Thyroid gland (tissue), 4 donors: ENCODE measurements at places on chromosomes 2 and 18.
A peak's percentile ranks its signal among the peaks of the same experiment; 100 is the strongest.

- no peak for DNase-seq
Observed at GRCh38 chr18:51091270-51091669, 61.3 kb downstream of the SMAD4 start.

GRCh38 chr18:42157878-42158277 is 202.8 kb downstream of the PIK3C3 start:
- DNase-seq = no peak

DNA sequence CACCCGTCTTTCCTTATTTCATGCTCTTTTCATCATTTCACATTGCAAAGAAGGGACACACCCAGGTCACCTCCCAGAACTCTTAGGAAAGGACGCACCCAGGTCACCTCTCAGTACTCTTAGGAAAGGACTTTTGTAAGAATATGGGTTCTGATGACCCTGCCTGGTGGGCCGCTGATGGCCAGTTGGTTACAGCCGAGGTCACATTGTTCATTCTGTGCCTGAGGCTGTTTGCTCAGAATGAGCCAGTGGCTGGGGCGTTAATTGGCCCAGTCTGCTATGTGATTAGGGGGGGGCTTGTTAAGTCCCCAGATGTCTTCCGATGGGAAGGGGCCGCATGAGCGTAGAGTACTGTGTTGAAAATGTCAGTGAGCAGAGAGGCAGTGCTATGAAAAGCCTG is 9.4 kb downstream of the MLPH start:
- no peak for DNase-seq

DNA sequence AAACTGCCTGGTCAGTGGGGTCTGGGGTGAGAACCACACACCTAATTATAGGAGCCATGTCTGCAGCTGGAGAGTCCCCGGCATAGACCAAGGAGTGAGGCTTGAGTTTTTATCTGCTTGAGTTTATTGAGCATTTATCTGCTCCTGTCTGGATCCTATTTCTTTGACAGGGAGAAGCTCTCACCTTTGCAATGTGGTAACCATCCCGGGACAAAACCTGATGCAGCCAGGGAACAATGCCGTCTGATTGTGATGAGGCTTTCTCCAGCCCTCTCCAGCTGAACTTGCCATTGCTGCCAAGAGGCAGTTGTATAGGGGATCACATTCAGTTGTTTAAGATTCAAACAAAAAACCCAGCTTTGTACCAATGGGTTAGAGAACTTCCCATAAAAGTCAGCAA is 324.4 kb downstream of the TSN start:
- no peak for DNase-seq

DNA sequence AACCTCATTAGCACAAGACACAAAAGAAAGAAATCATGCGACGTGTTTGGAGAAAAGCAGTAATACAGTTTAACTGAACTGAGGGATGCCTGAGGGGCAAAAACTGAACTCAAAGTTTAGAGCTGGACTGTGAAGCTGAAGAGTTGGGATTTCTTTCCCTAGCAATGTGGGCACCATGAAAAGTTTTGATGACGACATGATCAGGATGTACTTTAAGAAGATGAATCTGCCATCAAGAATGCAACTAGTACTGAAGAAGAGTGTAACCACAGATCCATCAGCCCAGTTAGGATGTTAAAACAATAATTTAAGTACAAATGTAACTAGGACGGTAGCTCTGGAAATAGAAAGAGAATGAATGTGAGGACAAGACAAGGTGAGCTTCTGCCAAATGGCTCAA is 196.2 kb downstream of the VWC2L start:
- no peak for DNase-seq

GRCh38 chr18:59752666-59753065 is 55.4 kb upstream of the CCBE1 start:
- no peak for DNase-seq

DNA sequence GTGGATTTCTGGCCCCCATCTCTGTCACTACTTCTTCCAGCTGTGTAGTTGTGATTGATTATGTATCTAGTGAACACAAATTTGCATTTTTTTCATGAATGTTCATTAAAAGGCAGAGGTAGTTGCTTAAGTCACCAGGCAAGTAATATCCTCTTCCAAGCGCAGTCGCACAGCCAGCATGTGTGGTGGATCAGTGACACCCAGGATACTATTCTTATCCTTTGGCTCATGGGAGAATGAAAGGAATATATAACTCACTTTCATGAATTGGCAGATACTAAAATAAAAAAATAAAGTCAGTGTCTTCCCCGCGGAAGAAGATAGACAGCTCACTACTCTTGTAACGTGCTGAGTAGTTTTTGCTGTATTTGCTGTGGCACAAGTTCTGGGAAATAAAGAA is 387.8 kb downstream of the CDH7 start:
- DNase-seq = no peak

DNA sequence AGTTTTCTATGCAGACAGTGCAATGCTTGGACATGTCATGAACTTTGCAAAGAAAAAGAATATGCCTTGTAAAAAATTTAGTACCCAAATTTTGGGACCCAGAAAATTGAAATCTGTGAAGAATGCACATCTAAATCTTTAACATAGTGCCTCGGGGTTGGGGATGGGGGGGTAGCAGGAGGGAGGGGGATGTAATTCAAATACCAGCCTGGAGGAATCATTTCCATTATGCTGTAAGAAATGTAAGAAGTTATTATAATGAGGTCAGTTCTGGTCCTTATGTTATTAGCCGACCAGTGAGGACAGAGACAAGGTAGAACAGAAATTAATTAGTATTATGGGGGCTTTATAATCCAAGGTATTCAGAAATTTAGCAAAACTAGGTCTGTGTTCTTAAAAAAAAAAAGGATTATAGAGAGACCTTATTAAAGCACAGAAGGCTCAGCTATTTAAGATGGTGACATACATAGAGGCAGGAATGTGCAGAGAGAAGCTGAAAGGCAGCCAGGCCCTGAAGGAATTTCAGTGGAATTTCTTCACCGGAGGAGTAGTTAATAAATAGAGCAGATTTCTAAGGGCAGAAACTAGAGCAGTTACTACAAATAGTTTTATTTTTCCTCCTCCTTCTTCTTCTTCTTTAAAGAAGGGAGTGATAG is 89.0 kb upstream of the RBMS1 start:
- peak; percentile 53 for DNase-seq

DNA sequence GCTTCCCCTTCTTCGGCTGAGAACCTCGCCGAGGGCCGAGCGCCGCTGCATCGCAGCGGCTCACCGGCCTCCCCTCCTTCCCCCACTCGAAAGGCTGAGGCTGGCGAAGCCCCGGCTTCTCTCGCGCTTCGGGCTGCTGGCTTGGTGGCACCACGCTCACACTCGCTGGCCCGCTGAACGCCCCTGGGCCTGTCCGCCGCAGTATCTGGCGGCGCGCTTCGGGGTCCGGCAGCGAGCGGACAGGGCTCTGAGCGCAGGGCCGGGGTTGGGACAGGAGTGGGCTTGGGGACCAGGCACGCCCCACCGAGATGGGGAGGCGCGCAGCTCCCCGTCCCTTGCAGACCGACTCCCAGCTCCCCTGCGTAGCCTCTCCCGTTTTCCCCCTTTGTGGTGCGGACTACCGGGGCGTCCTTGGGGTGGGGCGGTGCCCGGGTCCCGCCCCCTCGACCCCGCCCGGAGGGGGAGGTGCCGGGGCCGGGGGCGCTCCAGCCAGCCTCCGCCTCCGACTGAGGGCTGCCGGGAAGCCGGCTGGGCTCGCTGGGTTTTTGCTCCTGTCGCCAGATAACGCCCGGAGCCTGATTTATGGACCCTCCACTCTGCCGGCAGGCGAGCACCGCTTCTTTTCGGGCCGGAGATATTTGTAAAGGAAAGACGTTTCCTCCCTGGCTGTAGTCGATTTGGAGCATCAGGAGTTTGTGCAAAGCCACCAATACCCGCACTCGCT is 3.8 kb downstream of the GBX2 start:
- peak; percentile 30 for DNase-seq

DNA sequence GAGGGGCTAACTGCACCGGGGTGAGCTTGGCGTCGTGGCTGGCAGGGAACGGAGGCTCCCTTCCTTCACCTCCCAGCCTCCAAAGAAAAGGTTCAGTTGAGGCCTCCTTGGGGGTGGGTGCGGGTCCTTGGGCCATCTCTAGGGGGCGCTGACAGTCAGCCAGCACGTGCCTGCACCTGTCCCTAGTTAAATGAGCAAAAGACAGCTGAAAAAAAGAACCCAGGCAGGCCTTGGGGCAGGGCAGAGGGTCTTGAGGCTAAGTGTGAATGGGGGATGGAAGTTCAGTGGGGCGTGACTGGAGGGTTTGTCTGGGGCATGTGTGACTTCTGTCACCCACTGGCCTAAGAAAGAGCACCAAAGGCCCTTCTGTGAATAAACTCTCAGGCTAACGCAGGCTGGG is 56.4 kb downstream of the ZFP36L2 start:
- DNase-seq = no peak

- no peak for DNase-seq
Observed at GRCh38 chr18:42822711-42823110, 292.8 kb downstream of the RIT2 start.

GRCh38 chr2:137961602-137962001 is 2.7 kb upstream of the HNMT start:
- no peak for DNase-seq

- no peak for DNase-seq
Observed at GRCh38 chr2:173101687-173102086, 26.0 kb downstream of the MAP3K20 start.

DNA sequence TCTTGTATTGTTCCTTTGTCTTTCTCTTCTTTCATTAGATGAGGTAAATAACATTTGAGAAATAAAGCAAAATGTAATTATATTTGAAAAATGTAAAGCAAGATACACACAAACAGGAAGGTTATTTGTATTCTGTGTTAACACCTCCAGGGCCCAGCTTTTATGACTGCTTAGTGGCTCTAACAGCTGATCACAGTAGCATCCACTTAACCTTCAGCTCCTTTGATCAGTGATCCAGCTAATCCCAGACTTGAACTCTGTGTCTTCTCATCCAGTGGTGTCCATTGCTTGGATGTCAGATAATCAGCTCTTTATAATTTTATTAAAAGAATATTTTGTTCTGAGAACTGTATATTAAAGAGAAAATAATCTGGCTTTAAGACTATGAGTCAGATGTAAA is 44.5 kb downstream of the PSMD14 start:
- DNase-seq = no peak

- no peak for DNase-seq
Observed at GRCh38 chr2:235546436-235546835, 52.6 kb downstream of the AGAP1 start.

- DNase-seq = no peak
Observed at GRCh38 chr2:209614690-209615369, 156.8 kb upstream of the UNC80 start.
